Stimulated activated CD8-positive, alpha-beta memory T cell treated with anti-CD3 and anti-CD28 coated beads, Interleukin-7, amount 100 ng/mL, for 24 hours (primary cell): ENCODE measurements at places on chromosomes 4 and X.

- no peak for DNase-seq
Measured at GRCh38 chrX:138718941-138719340, 7.4 kb upstream of the FGF13 start.

GRCh38 chrX:7264399-7264798 is 116.4 kb upstream of the PUDP start:
- DNase-seq: no peak

DNA sequence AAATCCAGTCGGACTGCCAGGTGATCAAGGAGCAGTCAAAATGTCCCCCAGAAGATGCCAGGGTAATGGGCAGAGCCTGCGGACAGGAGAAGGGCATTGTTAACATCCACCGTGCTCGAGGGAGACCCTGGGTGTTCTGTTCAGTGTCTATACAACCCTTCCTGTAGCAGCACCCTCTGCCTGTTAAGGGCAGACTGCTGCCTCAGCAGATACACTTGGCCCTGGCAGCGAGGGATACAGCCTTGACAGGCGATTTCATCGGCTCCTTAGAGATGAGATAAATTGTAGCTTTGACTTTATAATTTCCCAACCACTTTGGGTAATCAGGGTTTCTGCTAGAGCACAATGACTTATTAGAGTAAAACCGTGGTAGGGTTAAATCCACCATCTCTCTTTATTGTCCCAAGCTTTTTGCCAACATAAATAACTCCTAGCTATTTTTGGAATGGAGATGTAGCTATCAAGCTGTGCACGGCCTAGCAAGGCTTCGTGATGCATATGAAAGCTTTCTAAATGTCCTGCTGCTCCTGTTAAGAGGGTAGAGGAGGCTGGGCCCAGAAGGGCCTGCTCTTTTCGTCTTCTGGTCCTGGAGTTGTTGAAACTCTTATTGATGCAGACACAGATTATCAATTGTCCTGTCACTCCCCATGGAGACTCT is 195.9 kb downstream of the CPEB2 start:
- no peak for DNase-seq

DNA sequence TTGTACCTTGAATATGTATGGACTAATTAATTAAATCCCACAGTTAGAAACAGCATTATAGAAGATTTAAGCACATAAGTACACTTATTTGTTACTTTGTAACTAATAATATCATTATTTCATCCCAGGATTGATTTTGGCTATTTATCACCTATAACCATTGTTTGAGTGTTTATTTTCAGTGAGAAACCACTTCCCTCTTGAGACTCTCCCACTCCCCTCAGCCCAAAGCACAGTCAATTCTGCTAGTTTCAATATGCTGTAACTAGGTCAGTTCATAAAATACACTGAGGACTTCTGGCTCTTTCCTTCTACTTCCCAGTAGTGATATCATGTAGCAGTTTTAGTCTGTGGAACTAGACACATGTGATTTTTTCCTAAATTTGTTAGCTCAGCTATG is 16.3 kb downstream of the OFD1 start:
- no peak for DNase-seq

GRCh38 chr4:145868637-145869409 is 69.8 kb downstream of the ZNF827 start:
- no peak for DNase-seq

GRCh38 chrX:29348288-29348687 is 761.0 kb downstream of the IL1RAPL1 start:
- DNase-seq: no peak

DNA sequence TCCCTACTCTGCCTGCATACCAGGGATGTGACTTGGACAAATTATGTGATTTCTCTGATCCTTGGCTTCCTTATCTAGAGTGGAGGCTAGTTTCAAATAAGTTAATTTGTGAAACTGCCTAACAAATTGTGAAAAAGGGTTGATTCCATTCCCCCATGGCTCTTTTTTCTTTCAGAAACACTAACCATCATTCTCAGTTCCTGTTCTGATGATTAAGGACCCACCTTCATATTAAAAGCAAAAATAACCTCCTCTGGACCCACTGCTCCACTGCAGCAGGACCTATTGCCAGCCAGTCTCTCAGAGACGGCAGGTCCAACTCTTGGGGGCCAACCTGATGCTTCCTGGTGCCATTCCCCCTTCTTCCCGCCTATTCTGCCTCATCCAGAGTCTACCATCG is 4.5 kb upstream of the ANXA5 start:
- no peak for DNase-seq

- no peak for DNase-seq
Measured at GRCh38 chr4:71553605-71554004, 214.8 kb downstream of the SLC4A4 start.

DNA sequence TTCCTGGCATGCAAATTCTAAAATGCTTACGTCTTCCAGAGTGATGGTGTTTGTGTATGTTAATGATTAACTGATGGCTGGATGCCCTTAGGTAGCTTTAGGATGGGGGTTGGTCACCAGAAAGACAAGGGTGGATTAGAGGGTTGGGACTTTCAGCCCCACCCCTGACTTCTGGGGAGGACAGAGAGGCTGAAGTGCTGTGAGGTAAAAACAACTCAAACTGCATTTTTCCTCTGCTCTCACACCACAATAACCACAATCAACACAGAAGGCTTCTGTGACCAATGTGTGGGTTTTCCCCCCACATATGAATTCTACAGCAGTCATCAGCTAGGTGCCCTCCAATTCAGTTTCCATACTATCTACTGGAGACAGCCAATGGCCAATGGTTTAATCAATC is 18.7 kb upstream of the DDIT4L start:
- DNase-seq: no peak

- no peak for DNase-seq
Measured at GRCh38 chrX:26411045-26411444, 195.1 kb downstream of the MAGEB5 start.

GRCh38 chr4:99383833-99384392 is 31.4 kb upstream of the ADH1C start:
- no peak for DNase-seq

- no peak for DNase-seq
Measured at GRCh38 chr4:173464481-173464880, 65.5 kb downstream of the HAND2 start.

- no peak for DNase-seq
Measured at GRCh38 chr4:138230048-138230447, 12.1 kb downstream of the SLC7A11 start.

DNA sequence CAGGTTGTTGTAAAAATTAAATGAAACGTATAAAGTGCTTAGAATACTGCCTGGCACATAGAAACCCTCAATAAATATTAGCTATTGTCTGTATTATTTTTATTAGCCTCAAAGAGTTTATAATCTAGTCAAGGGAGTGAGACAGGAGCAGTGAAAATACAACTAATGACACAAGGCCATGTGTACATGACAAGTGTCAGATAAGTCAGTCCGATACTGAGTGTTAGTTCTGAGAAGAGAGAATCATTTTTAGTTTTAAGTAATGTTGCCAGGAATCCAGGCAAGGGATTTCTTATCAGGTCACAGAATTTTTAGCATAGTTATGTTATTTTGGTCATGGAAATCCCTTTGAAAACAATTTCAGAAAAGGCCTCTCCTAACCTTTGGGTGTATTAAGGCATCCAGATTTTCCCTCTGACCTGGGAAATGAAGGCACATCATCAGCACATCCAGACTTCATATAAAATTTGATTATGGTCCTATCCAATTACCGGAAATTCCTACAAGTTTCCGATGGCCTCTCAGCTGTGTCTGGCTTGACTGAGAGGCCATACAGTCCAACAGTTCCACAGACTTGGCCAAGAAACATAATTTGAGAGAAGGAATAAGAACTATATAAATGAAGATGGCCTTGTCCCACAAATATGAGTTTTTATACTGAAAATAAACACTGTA is 35.7 kb downstream of the PPARGC1A start:
- DNase-seq: no peak

DNA sequence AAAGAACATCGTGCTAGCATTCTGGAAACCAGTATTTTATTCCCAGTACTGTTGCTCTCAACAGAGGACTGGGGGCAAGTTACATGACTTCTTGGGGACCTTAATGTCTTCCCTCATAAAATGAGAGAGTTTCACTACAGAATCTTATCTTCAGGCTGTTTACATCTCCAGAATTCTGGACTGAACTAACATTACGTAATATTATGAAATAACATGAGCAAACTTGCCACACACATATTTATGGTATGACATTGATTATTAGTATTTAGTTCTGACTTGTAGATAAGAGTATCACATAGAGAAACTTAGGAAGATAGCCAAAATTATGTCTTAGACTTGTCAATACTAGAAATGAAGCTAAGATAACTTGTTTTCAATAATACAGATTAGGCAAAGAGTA is 68.0 kb downstream of the NFKB1 start:
- no peak for DNase-seq

GRCh38 chr4:38738940-38739803 is 43.6 kb downstream of the TLR10 start:
- no peak for DNase-seq

- no peak for DNase-seq
Measured at GRCh38 chr4:96993560-96993959, 1149.7 kb downstream of the STPG2 start.

- DNase-seq: no peak
Measured at GRCh38 chr4:69708211-69708610, 52.2 kb downstream of the SULT1B1 start.
